Muscle of leg (tissue), 16 donors: ENCODE measurements at places on chromosomes 3 and 15. TPM values are rescaled to one million over a fixed set of nuclear protein-coding genes. Genes with fewer than 3 reads are reported as not detected.

Gene BCL2A1
- total RNA-seq = 0.35 TPM

GRCh38 chr3:45507820-45508317, 86.7 kb upstream of the LIMD1 start:
- peaks cover 2% of the 10 kb centered on the region for H3K36me3 ChIP-seq
- DNase-seq = peak; percentile 80
- H3K27ac ChIP-seq = peak overlapping the region; percentile 32
- H3K4me3 ChIP-seq = no peak overlapping the region
- H3K27me3 ChIP-seq = no peaks in the 10 kb centered on the region

DNA sequence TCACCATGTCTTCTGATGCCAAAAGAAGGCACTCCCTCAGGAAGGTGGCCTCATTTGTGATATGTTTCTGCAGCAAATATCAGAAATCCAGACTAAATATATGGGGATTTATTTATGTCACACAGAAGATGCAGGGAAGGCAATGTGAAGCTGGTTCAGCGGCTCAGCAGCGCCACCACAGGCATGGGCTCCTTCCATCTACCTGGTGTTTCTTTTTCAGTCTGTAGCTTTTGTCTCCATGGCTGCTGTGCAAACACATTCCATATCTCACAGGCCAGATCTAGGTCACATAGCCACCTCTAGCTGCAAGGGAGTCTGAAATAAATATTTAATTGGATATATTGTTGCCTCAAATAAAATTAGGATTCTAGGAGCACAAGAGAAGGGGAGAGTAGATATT, 502.1 kb upstream of the IL12A start:
- H3K27me3 ChIP-seq = no peaks in the 10 kb centered on the region
- no peak overlapping the region for H3K27ac ChIP-seq
- no peaks in the 10 kb centered on the region for H3K36me3 ChIP-seq
- no peak for DNase-seq

Gene ACTC1
- 2,723 TPM for total RNA-seq

Gene ARHGEF26
- total RNA-seq = 13.3 TPM

Gene VPS39
- 33.5 TPM for total RNA-seq

Gene MUC20
- total RNA-seq = 0.66 TPM

GRCh38 chr3:179438841-179439240, 12.4 kb downstream of the GNB4 start:
- no peak for DNase-seq
- H3K36me3 ChIP-seq = no peaks in the 10 kb centered on the region
- H3K4me3 ChIP-seq = no peak overlapping the region
- H3K27ac ChIP-seq = no peak overlapping the region
- no peaks in the 10 kb centered on the region for H3K27me3 ChIP-seq
- no peaks in the 10 kb centered on the region for H3K4me1 ChIP-seq

DNA sequence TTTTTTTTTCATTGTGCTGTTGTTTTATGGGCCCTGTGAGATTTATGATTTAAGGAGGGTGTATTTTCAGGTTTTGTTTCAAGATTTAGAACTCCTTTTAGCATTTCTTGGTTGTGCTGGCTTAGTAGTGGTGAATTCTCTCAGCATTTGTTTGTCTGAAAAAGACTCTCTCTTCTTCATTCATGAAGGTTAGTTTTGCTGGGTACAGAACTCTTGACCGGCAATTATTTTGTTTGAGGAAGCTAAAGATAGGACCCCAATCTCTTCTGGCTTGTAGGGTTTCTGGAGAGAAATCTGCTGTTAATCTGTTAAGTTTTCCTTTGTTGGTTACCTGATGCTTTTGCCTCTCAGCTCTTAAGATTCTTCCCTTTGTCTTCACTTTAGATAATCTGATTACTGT, 46.9 kb downstream of the LYSMD4 start:
- H3K4me1 ChIP-seq = no peaks in the 10 kb centered on the region
- H3K4me3 ChIP-seq = no peak overlapping the region
- H3K27me3 ChIP-seq = no peaks in the 10 kb centered on the region

DNA sequence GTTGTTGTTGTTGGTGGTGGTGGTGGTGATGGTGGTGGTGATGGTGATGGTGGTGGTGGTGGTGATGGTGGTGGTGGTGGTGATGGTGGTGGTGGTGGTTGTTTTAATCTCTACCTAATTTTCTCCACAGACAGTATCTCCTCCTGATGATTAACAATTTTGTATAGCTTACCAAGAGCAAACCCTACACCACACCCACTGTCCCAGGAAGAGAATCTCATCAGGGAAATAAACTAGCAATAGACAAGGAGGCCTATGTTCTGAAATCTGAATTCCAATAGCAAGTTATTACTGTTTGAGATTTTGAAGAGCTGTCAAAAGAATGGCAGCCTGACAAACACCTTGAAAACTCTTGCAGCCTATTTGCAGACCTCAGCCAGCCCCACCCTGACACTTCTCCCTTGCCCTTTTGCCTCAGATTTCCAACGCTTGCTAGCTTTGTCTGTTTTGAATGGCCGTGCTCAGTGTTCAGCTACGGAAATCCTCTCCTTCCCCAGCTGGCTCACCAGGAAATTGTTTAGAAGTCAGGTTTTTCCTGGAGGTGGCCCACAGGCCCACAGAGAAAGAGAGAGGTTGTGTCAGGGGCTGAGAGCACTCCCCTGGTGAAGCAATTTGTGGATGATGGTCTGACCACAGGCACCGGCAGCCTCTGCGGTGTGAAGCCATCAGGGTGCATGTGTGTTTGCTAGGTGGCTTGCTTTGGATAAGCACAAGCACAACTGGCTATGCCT, 101.6 kb downstream of the MAGI1 start:
- H3K4me1 ChIP-seq = no peaks in the 10 kb centered on the region
- no peaks in the 10 kb centered on the region for H3K36me3 ChIP-seq
- DNase-seq = peak; percentile 47
- no peak overlapping the region for H3K4me3 ChIP-seq
- H3K27ac ChIP-seq = peak overlapping the region; percentile 70

DNA sequence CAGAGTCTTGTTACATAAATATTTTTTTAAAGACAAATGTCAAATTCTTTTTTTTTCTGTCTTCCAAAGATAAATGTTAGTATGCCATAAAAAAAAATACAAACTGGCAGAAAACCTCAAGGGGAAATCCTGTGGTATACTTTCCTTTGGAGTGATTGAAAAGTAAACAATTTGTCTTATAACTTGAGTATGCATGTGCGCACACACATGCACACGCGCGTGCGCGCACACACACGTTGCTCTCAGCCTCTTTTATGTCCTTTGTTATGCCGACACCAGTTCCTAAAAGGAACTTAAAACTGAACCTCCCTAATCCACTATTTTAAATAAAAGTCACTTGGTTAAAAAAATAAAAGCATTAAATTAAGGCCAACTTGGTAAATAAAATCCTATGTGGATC, 58.1 kb downstream of the TGFBR2 start:
- H3K4me3 ChIP-seq = no peak overlapping the region
- DNase-seq = no peak
- peaks cover 7% of the 10 kb centered on the region for H3K4me1 ChIP-seq
- peaks cover 13% of the 10 kb centered on the region for H3K36me3 ChIP-seq
- H3K27ac ChIP-seq = no peak overlapping the region

GRCh38 chr3:88000853-88001252, 58.0 kb downstream of the CGGBP1 start:
- no peak overlapping the region for H3K27ac ChIP-seq
- H3K4me3 ChIP-seq = peak overlapping the region; percentile 6
- H3K36me3 ChIP-seq = no peaks in the 10 kb centered on the region

DNA sequence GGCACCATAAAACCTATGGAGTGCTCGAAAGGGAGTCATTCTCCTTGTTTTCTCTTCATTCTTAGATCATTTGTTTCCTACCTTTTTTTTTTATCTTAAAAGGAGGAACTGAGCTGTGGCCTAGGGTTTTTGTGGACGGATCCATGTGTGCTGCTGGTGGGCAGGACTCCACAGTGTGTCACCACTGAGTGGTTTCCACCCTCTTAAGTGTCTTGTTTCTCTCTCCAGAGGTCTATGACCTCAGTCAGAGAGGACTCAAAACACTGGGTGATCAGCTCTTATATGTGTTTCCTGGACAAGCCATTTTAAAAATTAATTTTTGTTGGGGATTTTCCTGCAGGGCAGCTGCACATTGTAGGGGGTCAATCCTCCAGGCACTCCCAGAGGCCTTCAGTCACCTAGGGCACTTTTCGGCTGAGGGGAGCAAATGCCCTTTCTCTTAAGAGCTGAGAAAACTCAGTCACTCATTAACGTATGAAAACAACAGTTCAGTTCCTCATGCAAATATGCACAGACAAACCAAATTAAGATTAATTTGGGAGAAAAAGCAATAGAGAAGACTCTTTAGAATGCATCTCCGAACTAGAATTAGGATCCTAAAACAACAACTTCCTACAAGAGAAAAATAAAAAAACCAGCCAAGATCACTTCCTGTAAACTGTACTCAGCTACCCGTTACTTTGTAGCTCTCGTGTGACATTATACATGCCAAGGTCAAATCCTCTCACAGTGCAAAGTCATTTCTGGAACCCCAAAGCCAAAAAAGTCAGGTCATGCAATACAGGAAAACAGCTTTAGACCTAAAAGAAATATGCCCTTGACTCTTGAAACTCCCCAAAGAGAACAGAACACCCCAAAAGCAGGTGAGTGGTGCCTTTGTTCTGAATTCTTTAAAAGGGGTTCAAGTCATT, 27.6 kb upstream of the FAM3D start:
- DNase-seq = no peak
- H3K4me1 ChIP-seq = peaks cover 7% of the 10 kb centered on the region
- no peaks in the 10 kb centered on the region for H3K27me3 ChIP-seq
- H3K36me3 ChIP-seq = no peaks in the 10 kb centered on the region
- no peak overlapping the region for H3K4me3 ChIP-seq

- H3K27me3 ChIP-seq = no peaks in the 10 kb centered on the region
- DNase-seq = peak; percentile 54
These were observed 309.7 kb upstream of the TPRG1 start for GRCh38 chr3:188861842-188862744.
